CD14-positive monocyte (primary cell): ENCODE measurements at places on chromosomes 11 and 22.

DNA sequence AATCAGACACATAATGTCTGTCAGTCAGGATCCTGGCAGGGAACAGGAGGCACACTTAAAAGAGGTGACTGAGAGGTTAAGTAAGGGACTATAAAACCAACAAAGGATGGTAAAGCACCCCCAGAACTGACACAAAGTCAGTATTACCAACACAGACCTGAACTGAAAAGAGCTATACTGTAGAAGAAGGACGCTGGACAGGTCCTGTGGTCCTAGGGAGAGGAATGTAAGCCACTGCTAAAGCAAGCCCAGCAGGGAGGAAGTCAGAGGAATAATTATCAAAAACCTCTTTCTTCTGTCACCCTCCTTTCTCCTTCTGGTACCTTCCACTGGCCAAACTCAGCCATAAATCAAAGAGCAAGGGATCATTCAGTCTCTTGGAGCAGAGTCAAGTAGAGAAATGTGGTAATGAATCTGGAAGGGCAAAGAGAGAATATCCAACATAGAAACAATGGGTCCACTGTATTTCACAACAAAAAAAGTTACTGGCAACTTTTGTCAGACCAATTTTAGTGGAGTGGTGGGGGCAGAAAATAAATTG lies 33.4 kb upstream of the ANGPTL5 start:
- no peak for DNase-seq

DNA sequence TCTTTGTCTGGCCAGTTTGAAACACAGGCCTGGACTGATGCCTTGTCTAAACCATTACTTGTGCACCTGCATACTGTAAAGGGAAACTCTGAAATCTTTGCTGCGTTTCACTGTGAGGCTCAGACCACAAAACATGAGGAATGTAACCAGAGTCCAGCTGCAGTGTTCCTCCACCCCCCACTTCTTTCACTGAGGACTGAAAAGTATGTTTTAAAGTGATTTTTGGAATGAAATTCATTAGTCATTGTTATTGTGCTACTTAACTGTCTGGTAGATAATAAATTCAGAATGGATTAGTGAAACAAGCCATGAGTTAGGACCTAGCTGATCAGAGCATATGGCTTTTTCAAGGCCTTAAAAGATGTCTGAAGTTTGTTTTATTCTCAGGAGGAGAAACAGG lies 181.2 kb downstream of the WNT11 start:
- DNase-seq: no peak

DNA sequence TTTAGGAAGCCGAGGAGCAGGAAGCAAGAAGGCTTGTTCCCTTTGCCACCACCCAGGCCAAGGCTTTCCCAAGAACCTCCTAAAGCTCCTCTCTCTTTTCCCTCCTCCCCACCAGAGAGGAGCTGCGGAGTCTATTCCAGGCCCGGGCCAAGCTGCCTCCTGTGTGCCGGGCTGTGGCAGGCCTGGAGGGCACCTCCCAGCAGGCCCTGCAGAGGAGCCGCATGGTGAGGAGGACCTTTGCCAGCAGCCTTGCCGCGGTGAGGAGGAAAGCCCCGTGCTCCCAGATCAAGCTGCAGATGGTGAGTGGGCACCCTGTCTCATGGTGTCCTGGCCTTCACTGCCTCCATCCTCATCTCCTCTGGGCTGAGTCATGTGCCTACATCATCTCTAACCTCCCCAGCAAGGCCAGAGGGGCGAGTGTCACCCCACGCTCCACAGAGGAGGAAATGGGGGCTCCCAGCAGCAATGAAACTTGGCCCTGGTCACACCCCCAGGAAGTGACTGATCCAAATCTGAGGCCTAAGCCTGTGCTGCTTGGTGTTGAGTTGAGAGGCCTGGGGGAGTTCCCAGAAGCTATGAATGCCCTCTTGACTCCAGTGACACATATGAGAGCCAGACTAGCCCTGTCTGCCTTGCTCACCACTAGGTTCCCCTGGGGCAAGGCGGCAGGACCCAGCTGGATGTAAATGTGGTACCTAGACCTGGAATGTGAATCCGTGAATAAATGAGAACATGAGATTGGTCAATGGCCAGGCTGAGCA lies 104.2 kb downstream of the MYO18B start:
- no peak for DNase-seq

DNA sequence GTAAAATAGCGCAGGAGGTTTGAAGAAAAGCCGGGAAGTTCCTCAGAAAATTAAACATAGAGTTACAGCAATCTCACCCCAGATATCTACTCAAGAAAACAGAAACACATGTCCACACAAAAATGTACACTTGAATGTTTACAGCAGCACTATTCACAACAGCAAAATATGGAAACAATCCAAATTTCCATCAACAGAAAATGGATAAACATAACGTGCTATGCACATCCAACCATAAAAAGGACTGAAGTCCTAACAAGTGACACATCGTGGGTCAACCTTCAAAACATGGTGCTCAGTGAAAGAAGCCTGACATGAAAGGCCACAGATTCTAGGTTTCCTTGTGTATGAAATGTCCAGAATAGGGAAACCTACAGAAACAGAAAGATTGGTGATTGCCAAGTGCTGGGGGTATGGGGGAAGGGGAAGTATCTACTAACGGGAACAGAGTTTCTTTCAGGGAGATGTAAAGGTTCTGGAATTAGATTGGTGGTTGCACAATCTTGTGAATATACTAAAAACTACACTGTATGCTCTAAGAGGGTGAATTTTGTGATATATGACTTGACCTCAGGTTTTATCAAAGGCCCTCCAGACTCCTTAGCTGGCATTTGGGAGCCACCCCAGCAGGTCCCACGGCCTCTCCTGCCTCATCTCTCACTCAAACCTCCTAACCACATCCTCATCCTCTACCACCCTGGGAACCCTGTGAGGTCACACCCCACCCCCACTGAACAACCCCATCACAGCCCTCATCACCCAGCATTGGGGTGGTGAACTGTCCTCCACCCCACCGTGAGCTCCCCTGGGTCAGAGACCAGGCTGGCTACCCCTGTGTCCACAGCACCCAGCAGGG lies 69.2 kb upstream of the PRR5 start:
- no peak for DNase-seq
